ENCODE measurements at places on chromosomes 13 and 19.

DNA sequence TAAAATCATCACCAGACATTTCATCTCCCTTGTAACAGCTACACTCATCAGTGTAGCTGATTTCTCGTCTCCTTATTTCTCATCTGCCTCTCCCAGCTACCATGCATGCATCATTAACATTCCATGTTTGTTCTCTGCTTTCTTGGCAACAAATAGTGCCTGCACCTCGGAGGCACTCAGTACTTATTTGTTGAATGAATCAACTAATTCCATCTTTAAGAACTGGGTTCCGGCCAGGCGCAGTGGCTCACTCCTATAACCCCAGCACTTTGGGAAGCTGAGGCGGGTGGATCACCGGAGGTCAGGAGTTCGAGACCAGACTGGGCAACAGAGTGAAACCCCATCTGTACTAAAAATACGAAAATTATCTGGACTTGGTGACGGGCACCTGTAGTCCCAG is 63.9 kb upstream of the GTF3A start:
- DNase-seq, result no peak

- peak; percentile 45 for DNase-seq
Measured at GRCh38 chr13:91369441-91369831, 21.9 kb downstream of the MIR17HG start.

DNA sequence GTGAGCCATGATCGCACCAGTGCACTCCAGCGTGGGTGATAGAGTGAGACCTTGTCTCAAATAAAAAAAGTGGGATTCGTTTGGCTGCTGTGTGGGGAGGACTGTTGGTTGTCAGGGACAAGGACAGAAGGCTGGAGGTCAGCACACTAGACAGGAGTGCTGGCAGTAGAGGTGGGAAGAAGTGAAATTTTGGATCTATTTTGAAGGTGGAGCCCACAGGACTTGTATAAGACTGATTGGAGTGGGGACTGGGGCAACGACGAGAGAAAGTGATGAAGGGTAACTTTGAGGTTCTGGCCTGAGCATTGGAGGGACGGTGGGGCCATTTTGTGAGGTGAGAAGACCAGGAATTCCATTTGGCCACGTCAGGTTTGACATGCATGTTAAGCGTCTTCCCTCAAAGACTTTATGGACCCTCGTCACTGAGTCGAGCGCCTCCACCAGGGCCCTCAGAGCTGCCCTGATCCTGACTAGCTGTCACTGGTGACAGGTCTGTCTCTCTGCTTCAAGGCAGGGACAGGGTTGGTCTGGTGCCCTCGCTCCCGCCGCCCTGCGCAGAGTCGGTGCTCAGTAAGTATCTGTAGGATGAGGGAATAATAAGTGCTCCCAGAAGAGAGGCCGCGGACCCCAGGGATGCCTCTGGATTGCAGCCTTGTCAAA is 673 bp downstream of the CTU1 start:
- peak; percentile 39 for DNase-seq

- DNase-seq, result no peak
Measured at GRCh38 chr13:79245937-79246577, 160.0 kb downstream of the RBM26 start.

DNA sequence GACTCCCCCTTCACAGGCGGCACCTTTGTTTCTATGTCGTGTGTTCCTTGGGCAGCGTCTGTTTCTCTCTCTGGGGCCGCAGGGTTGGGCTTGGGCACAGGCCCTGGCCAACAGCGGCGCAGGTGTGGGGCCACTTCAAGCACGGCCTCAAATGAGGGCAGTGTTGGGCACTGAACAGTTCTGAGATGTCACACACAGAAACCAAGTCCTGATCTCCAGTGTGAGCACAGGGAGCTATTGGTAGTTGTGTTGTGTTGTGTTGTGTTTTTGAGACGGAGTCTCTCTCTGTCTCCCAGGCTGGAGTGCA is 42.7 kb downstream of the GATAD2A start:
- no peak for DNase-seq

DNA sequence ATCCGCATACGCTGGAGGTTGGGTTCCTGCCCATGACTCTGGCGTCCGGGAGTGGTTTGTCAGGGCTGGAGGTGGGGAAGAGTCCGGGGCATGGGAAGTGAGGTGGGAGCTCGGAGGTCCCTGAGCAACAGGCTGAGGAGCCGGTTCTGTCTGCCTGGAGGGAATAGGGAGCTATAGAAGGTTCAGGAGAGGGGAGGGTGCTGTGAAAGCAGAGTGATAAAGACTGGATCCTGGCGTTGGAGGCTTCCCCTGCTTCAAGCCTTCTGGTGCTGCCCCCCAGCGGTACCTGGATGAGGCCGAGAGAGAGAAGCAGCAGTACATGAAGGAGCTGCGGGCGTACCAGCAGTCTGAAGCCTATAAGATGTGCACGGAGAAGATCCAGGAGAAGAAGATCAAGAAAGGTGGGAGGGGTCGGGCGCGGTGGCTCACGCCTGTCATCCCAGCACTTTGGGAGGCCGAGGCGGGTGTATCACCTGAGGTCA is 2.6 kb downstream of the HMG20B start:
- no peak for DNase-seq

- DNase-seq, result no peak
Measured at GRCh38 chr13:43285933-43286597, 262.7 kb downstream of the DNAJC15 start.

GRCh38 chr13:23751195-23751594 is 138.0 kb downstream of the MIPEP start:
- no peak for DNase-seq

- DNase-seq, result peak; percentile 81
Measured at GRCh38 chr19:6021878-6022569, 44.1 kb upstream of the RANBP3 start.

DNA sequence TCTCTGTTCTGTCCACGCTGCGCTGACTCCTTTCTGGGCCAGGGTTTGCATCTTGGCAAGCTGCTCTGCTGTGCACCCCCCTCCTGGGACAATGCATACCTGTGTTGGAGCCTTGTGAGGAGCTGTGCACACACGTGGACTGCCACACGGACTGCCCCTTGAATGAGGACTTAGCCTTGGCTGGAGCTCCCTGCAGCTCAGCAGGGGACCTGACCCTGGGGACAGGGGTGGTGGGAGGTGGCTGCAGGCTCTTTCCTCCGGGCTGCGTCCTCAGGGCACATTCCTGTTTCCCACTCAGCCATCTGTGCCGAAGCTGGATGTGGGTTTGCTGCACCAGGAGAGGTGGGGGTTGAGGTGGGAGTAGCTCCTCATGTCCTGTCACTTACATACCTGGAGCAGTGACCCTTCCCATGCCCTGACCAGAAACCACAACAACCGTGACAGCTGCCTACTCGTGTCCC is 8.2 kb downstream of the RAB11B start:
- no peak for DNase-seq

DNA sequence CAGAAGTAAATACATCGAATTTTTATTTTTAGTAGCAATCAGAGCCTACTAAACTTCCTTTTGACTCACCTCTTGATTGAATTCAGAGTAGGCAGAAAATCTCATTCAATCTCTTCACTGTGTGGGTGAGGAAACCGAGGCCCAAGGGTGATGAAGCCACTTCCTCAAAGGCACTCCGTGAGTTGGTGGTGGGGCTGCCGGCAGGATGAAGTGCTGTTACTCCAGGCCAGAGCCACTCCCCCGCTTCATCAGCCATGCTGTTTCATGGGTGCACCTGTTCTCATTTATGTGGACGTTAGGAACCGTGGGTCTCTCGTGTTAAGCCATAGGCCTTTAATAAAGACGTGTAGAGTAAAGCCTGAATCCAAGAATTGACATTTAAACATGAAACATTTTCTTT is 13.2 kb downstream of the ING1 start:
- peak; percentile 76 for DNase-seq

- DNase-seq, result no peak
Measured at GRCh38 chr19:39236527-39236926, 8.3 kb downstream of the IFNL3 start.

- no peak for DNase-seq
Measured at GRCh38 chr13:110270507-110270906, 36.5 kb downstream of the COL4A1 start.

DNA sequence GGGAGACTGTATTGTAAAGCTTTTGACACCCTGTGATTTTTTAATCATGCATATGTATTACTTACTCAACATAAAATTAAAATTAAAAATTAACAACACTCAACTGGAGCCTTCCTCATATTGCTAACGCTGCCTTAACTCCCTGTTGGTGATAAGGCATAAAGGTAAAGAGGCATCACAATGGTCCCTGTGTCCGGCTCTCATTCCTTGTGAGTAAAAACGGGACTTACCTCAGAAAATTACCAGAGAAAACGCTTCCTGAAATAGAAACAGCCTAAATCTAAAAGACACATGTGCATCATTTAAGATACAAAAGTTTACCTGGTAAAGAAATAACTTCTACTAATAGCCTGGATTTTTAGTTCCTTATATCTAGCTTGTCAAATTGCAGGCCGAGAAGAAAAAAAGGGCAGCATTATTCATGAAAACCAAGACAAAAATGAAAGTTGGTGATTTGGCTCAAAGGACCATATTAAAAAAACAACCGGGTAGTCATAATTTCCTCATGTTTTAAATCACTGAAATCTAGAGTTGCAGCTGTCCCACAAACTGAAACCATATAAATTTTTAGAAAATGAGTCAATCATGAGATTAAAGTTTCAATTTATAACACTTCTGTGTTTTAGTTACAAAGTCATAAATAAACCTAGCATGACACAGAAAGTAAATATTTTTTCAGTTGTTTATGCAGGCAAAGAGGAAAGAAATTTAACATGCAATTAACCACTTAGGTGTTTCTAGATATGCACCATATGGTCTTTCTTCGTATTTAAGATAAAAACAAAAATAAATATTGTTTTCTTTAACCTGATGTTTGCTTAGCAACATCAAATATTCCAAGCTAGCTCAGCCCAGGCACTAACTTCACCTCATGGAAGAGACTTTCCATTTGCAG is 94.7 kb downstream of the MIPEP start:
- DNase-seq, result no peak

DNA sequence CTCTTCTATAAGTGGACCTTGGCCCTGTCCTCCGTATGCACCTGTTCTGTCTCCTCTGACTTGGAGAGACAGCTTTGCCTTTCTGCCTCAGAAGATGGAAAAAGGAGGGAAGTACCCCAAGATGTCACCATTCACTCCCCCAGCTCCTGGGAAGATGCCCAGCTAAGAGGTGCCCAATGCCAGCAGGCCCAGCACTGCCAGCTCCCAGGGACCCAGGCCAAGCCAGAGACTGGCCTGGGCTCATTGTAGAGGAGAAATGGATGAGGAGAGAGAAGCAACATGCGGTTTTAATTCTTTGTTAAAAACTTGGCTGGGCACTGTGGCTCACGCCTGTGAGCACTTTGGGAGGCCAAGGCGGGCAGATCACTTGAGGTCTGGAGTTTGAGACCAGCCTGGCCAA is 111.5 kb upstream of the ZNF507 start:
- no peak for DNase-seq

DNA sequence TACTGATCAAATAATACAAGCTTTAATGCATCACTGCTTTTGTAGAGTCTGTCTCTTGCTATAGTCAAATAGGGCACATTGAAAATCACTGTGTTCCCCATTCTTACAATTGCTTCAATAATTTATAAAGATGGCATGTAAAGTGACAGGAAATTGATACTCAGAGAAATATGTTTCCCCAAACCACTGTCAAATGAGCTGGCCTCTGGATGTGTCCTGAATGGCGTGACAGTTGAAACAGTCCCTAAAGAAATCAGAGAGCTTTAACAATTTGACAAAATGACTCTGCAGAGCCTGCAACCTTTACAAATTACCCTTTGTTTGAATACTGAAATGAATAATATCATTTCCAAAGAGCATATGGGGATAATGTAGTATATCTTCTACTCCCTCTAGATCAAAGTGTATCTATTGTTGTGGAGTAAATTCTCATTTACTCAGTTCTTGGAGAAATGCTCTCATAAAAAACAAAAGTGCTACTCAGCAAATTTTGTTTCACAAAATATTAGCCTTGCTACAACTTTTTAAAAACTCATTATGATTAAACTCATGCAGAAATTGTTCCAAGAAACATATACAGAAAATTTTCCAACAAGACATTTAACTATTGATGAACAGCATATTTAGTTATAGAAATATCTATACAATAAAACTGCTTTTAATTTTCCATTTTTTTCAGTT is 763.2 kb upstream of the SPRY2 start:
- DNase-seq, result no peak

- no peak for DNase-seq
Measured at GRCh38 chr19:47507012-47507411, 7.9 kb downstream of the NAPA start.

DNA sequence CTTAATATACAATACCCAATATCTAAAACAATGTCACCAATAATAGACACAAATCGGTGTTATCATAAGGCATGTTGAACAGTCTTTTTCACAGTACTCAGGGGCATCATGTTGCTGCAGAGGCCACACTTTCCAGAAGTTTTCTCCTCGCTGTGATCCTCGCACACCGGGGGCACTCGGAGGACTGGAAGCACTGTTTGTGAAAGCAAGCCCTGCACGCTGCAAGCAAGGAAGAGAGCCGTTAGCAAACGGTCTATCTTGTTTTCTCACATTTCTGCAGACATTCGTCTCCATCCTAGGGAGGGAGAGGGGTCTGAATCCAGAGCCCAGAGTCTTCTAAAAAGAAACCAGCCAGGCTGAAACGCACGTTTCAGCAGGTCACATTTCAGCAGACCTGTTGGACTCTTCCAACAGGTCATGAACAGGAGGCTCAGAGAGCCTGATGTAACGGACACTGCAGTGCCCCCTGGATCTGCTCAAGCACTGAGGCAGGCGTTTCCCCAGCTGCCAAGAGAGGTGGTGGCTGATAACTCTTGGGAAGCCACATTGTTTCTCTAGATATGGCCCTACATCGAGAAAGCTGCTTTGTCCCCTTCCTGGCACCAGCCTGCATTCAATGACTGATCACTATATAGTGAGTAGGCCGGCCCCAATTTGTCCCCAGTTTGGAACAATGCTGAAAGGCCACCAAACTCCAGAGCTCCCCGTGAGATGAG is 43.6 kb downstream of the RUBCNL start:
- DNase-seq, result no peak

- no peak for DNase-seq
Measured at GRCh38 chr13:74444864-74445479, 310.8 kb upstream of the KLF12 start.

GRCh38 chr19:30587869-30588268 is 215.7 kb downstream of the ZNF536 start:
- no peak for DNase-seq

- DNase-seq, result no peak
Measured at GRCh38 chr19:43782689-43783231, 2.0 kb upstream of the KCNN4 start.

GRCh38 chr19:46065486-46066071 is 24.8 kb upstream of the IGFL4 start:
- no peak for DNase-seq
